Activated CD4-positive, alpha-beta T cell treated with anti-CD3 and anti-CD28 coated beads for 1 hour (primary cell): ENCODE measurements at places on chromosomes 2 and 18.

DNA sequence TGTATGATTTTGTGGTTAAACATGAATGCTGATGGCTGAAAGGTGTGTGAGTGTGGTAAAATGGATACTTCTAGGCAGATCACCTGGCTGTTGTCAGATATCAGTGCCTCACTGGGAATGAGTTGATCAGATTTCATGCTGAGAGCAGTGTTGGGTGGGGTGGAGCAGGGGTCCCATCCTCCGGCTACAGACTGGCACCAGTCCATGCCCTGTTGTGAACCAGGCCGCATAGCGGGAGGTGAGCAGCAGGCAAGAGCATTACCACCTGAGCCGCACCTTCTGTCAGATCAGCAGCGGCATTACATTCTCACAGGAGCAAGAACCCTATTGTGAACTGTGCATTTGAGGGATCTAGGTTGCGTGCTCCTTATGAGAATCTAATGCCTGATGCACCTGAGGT is 78.7 kb downstream of the GLI2 start:
- DNase-seq, result no peak

- no peak for DNase-seq
Observed at GRCh38 chr18:2979871-2980790, 32.8 kb downstream of the LPIN2 start.

- DNase-seq, result no peak
Observed at GRCh38 chr2:227799202-227799601, 14.4 kb upstream of the CCL20 start.

DNA sequence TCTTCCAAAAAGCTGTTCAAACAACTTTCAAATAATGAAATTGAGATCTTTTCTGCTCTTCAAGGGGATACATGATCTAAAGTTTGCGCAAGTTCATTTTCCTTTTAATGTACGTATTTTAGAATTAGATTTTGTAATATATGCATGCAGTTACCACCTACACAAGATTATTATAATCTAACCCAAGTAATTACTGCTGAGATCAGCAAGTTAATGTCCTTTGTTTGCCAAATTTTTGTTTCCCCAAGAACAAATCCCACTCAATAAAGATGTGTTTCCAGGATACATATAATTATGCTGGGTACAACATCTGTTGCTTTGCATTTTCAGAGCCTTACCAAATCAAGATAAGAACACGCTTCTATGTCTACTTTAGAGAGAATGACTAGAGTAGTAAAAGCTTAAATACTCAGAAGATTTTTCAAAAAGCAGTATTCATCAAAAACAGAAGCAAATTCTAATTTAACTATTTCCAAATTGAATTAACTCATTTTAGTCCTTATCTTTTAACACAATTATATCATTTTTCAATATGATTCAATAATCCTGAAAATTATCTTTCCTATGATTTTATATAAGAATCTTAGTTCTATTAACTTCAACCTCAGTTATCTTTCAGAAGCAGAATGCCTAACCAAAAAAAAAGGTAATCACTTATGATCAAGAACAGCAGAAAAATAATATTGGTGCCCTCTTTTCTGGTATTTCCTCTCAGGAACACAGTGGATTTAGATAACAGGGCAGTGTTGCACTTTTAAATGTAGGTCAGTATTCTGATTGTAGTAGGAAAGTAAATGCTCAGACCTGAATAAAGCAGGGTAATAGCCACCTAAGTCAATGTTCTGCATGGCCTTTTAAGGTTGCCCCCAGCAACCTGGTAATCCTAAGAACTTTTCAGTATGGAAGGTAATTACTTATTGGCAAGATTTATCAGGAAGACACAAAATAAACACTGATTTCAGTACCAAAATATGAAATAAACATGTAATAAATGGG is 28.0 kb downstream of the CERKL start:
- DNase-seq, result no peak

GRCh38 chr2:178782236-178782635 is 25.0 kb downstream of the TTN start:
- no peak for DNase-seq

GRCh38 chr2:206323486-206323885 is 49.0 kb downstream of the ZDBF2 start:
- no peak for DNase-seq

- no peak for DNase-seq
Observed at GRCh38 chr2:240925191-240925567, 19.0 kb downstream of the CROCC2 start.

DNA sequence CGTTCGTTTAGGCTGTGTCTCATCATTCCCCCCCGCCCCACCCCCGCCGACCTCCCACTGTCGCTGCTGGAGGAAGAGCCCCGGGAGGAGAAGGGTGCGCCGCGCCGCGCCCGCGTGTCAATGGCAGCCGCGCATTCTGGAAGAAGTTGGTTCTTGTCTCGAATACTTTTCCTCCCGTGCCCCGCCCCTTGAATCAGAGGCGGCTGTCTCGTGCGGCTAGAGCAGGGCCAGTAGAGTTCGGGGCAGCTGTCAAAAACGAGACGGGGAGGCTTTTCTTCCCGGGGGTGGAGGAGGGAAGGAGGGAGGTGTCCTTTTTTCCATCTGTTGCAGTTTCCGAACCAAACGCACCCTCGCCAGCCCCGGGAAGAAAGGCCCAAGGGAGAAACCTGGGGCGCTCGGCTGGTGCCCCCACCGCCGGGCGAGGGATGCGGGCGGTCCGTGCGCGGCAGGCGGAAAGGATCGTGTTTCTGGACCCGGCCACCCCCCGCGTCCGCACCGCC is 410 bp upstream of the TGIF1 start:
- peak; percentile 68 for DNase-seq

DNA sequence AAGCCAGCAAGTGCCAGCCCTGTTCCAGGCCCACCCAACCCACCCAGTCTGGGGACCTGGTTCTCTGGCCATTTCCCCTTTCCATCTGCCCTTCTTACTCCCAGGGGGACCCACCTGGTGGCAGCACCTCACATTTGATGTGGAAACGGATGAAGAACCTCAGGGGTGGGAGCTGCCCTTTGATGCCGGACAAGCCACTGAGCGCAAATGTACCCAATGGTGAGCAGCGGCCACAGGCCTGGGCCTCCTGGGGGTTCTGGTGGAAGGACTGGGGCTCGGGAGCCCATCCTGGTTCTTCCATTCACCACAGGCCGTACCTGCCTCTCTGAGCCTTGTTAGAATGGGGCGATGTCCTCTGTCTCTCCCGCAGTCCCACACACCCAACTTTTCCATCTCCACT is 84.7 kb downstream of the EPAS1 start:
- no peak for DNase-seq

GRCh38 chr18:58694720-58695468 is 23.6 kb downstream of the MALT1 start:
- no peak for DNase-seq

DNA sequence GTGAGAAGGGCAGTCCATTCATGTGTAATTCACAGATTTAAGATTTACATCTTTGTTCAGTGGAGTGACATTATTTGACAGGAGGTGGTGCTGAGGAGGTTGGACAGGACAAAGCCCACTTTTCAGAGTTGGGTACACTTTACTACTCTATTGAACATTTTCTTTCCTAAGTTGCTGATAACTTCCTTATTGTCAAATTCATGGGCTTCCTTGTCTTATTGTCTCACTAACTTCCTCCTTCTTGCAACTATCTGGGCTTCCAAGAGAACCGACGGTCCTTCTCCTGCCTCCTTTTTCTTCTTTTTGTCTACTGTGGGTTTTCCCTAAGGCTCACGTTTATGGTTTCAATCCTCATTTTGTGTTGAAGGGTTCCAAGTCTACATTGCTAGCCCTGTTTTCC is 67.7 kb upstream of the DNMT3A start:
- DNase-seq, result no peak
